Stimulated activated CD8-positive, alpha-beta memory T cell treated with anti-CD3 and anti-CD28 coated beads, Interleukin-7, amount 100 ng/mL, for 1 hour (primary cell): ENCODE measurements at places on chromosomes 2 and 18.

DNA sequence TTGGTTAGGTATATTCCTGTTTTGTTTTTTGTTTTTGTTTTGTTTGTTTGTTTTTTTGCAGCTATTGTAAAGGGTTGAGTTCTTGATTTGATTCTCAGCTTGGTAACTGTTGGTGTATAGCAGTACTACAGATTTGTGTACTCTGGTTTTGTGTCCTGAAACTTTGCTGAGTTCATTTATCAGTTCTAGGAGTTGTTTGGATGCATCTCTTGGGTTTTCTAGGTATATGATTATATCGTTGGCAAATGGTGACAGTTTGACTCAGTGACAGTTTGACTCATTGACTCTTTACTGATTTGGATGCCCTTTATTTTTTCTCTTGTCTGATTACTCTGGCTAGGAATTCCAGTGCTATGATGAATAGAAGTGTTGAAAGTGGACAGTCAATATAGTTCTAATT, 53.7 kb downstream of the APLF start:
- DNase-seq = no peak

- no peak for DNase-seq
Observed at GRCh38 chr18:44229693-44230108, 451.0 kb upstream of the SETBP1 start.

- no peak for DNase-seq
Observed at GRCh38 chr2:101124643-101125366, 26.4 kb downstream of the TBC1D8 start.

GRCh38 chr2:224421065-224421464, 19.2 kb upstream of the FAM124B start:
- no peak for DNase-seq

GRCh38 chr2:239945751-239946561, 79.2 kb downstream of the NDUFA10 start:
- no peak for DNase-seq

GRCh38 chr2:217325816-217326215, 466.0 kb upstream of the TNP1 start:
- DNase-seq = no peak

- DNase-seq = no peak
Observed at GRCh38 chr2:105803773-105804172, 59.1 kb downstream of the NCK2 start.

- no peak for DNase-seq
Observed at GRCh38 chr2:226118471-226119429, 680.9 kb downstream of the IRS1 start.

DNA sequence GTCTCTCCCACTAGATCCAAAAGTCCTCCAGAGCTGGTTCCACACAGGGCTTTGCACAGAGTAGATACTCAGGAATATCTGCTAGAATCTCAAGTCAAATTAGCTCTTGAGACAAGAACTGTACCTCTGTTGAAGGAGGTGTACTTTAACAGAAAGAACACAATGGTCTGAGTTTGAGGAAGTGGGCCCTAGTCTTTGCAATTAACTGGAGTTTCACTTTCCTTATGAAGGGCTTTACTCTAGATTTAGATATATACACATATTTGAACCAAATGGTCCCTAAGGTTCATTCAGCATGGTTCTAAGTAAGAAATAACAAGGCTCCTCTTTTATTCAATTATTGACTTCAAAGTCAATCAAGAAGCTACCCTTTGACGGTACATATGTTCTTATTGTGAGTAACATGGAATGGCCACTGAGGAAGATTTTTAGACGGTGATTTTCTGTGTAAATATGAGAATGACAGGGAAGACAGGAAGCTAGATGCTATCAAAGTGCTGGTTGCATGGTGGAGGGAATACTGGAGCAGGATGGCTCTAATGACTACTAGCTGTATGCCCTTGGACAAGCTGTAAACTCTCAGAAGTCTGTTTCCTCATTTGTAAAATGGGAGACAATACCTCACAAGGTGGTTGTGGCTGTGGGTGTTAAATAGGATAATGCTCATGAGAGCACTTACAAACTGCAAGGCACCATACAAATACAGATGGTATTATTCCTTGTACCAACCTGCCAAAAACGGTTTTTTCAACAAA, 73.5 kb upstream of the SERTAD2 start:
- no peak for DNase-seq

- no peak for DNase-seq
Observed at GRCh38 chr2:85886590-85886989, 2.2 kb downstream of the ST3GAL5 start.

DNA sequence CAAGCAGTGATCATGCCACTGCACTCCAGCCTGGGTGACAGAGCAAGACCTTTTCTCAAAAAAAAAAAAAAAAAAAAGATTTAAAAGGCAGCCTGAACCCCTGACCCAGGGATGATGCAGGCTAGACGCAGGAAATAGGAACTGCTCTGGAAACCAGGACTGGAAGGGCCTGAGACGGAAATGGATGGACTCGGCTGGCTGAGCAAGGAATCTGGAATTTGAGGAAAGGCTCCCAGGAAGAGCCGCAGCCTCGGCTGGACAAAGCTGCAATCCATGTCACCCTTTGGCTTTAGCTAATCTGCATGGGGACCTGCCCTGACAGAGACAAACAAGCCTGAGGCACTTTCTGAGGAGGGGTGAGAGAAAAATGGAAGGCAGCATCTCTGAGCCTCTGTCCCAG, 55.0 kb upstream of the DAPL1 start:
- no peak for DNase-seq

GRCh38 chr2:105783972-105784371, 39.3 kb downstream of the NCK2 start:
- DNase-seq = no peak

DNA sequence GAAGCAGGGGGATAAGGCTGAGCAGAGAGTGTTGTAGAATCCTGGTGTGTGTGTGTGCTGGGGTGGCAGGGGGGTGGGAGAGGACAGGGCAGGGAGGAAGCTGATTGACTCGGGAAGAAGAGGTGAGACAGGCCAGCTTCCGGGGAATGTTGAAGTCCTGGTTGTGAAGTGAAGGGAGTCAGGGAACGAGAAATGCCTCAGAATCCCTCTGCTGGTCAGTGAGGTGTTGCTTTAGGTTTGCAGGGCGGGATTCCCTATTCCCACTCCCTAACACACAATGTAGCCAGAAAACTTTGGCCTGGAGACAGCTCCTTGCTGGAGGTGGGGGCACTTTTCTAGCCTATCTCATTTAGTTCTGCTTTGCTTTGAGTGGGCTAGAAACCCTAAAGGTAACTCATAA, 265.1 kb downstream of the HAUS1 start:
- DNase-seq = no peak

GRCh38 chr18:50656841-50657470, 97.1 kb downstream of the MAPK4 start:
- DNase-seq = no peak

DNA sequence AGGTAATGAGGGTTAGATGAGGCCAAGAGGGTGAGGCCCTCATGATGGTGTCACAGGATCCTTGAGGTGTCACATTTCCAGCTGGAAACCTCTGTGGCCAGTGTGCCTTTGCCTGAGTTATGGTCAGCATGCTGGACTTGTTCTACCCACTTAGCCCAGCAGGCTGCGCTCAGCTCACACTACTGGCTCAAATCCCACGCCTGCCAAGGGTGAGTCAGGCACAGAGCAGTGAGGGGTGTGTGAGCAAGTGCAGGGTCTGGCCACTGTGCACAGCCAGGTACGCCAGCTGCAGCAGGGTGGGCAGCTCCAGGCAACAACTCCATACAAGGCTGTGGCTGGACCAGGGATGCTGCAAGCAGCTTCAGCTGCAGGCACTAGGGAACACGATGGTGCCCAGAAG, 616.6 kb upstream of the FSHR start:
- DNase-seq = no peak

DNA sequence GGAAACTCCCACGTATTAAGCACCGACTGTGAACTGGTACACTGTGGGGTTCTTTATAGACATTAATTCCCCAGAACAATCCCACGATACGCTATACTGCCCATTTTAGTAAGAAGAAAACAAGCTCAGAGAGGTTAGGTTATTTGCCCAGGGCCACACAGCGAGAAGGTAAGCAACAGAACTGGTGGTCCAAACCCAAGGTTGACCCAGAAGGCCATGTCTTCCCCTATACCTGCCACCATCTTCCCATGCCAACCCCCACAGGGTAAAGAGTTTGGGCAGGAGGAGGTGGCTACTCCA, 69.9 kb downstream of the MARCO start:
- no peak for DNase-seq

DNA sequence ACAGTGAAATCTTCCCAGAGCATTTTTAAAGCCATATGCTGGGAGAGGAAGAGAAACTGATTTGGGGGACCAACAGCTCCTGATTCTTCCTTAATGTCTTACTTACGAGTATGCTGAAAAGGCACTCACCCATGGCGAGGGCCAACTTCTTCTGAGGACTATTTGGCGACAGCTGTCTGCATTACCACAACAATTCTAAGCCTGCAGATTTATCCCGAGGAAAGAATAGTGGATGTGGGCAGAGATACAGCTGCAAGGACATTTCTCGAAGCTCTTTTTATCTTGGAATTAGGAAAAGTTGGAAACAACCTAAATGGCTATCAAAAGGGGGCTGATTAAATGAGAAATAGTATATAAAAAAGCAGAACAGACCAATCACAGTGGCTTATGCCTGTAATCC, 40.3 kb upstream of the FHL2 start:
- no peak for DNase-seq

DNA sequence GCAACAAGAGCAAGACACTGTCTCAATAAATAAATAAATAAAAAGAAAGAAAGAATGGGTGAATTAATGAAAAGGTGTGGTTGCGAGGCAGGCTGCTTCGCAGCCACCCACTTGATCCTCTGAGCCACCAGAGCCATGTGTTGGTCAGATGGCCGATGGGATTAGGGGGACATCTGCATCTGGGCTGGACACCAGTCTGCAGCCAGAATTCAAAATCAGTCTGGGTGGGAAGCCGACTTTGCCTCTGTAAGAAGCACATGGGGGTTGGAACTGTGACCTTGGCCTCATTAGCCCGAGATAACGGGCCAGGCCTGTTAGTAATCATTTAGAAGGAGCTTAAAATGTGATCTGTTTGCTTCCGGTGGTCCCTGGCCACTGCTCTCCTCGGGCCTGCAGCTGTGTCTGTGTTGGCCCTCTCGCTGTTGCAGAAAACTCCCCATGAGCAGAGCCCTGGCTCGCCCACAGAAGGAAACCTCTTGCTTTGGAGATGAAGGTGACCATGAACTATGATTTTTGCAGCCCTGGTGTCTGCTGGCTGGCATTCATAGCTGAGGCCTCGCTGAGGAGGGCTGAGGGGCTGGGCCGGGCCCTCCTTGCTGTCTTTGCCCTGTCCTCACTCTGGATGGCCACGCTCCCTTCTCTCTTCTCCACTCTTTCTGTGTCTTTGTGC, 94.4 kb downstream of the DYSF start:
- no peak for DNase-seq
